ENCODE measurements at places on chromosomes 7 and 10.

DNA sequence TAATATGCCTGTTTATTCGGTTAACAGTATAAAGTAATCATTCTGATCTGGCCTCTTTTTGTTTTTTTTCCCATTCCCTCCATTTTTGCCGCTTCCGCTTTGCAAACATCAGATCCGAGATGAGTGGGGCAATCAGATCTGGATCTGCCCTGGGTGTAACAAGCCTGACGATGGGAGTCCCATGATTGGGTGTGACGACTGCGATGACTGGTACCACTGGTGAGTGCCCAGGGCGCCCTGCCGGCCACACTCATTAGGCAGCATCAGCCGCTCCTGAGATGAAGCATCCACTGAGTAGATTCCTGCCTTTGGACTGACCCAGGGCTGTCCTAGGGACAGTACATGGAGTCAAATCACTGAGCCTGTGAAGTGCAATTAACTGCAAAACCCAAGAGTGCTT is 40.9 kb upstream of the GATA3 start:
- DNase-seq = no peak

DNA sequence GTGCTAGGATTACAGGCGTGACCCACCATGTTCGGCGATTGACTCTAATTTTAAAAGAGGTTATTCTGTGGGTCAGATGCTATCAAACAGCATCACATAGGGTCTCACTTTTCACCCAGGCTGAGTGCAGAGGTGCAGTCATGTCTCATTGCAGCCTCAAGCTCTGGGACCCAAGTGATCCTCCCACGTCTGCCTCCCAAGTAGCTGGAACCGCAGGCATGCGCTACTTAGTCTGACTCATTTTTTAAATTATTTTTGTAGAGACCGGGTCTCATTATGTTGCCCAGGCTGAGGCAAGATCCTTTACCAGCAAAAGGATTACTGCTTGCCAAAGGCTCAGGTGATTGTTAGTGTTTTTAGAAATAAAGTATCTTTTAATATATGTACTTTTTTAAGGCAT is 42.9 kb upstream of the STOX1 start:
- DNase-seq = no peak

- no peak for DNase-seq
Measured at GRCh38 chr7:135998081-135998480, 20.9 kb upstream of the MTPN start.

DNA sequence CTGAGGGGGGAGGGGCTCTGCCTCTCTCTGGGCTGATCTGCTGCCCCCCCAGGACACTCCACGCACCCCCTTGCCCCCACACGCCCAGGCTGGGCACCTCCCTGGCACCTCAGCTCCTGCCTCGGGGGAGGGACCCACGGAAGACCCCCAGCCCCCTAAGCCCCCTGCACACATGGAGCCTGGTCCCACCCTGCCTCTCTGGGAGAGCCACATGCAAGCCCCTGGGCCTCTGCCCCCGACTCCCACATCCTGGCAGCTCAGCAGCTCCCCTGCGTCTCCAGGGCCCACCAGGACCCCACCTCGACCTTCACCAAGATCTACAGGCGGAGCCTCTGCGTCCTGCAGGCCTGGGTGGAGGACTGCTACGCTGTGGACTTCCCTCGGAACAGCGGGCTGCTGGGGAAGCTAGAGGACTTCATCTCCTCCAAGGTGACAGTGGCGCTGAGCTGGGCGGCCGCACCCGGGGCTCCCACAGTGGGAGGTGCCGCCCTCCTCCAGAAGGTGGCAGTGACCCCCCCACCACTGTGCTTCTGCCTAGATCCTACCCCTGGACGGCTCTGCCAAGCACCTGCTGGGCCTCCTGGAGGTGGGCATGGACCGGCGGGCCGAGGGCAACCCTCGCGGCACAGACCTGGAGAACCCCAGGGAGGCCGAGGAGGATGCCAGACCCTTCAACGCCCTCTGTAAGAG is 18.7 kb upstream of the UTF1 start:
- DNase-seq = no peak

DNA sequence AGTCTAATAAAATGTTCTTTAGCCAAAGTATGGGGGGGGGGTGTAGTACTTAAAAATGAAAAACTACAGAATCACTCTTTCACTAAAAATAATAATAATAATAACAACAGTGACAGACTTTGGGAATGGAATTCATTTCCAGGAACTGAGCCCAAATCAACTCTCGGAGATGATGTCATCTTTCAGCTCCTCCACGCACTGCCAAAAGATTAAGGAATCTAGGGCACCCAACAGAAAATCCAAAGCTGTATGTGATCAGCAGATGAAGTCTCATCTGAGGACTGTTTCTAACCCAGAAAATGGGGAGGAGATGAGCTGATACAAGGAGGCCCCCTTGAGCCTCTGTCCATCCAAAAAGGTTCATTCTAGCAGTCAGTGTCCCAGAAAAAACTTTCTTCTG is 54.5 kb downstream of the GRB10 start:
- no peak for DNase-seq

- DNase-seq = no peak
Measured at GRCh38 chr10:70735161-70735560, 50.0 kb downstream of the TBATA start.

DNA sequence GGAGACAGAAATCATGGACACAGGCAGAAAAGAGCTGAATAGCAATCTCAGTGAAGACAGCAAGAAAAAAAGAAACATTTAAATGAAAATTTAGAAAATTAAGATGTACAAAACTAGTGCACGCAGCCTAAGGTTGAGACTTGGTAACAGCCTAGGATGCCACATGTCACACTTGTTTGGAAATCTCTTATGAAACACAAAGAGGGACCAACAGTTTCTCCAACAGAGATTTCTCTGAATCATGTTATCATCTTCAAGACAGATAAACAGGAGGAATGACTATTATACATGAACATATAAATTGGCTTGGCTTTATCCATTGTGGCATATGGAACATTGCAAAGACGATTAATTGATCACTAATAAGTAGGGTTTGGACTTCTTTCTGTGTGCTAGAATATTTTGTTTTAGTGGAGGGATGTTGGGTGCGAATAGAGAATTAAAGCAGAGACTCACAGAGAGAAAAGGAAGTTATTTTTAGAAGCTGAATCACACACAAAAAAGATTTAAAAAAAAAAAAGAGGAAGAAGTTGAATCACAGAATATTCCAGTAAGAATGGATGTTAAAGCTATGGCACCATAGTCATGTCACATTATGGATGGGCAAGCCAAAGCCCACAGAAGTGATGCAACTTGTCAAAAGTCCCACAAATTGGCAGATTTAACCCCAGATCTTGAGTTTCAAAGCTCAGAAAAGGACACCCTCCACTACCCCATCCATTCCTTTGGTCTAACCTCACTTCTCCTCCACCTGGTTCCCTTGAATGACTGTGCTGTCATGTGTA is 91.6 kb downstream of the MYOF start:
- DNase-seq = no peak

DNA sequence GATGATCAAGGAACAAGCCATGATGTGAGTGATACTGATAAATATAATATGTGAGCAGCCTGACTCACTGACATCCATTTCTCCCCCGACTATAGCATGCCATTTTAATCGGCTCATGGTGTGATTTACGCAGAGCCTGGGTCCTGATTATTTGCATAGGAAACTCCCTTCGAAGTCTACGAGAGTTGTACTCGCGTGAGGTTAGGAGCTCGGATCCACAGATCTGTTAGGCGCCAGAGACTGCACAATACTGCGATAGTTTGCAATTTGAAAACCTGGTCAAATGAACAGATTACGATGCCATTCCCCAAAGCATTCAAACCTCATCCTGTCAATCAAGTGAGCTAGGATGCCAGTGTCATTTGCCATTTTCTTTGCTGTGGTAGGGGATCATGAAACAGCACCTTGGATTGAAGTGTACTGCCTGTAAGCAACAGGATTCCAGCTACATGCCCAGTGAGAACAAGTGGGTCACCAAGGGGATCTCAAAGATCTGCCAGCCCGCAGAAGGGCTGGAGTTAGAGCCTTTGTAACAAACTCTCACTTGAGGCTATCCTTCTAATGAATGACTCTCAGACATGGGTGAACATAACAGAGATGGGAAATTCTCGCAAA is 158.3 kb downstream of the FRMD4A start:
- no peak for DNase-seq

- DNase-seq = no peak
Measured at GRCh38 chr10:10772411-10772810, 245.3 kb upstream of the CELF2 start.

GRCh38 chr7:113657603-113658002 is 261.2 kb downstream of the PPP1R3A start:
- DNase-seq = no peak

GRCh38 chr10:124495162-124495561 is 33.5 kb downstream of the LHPP start:
- no peak for DNase-seq

DNA sequence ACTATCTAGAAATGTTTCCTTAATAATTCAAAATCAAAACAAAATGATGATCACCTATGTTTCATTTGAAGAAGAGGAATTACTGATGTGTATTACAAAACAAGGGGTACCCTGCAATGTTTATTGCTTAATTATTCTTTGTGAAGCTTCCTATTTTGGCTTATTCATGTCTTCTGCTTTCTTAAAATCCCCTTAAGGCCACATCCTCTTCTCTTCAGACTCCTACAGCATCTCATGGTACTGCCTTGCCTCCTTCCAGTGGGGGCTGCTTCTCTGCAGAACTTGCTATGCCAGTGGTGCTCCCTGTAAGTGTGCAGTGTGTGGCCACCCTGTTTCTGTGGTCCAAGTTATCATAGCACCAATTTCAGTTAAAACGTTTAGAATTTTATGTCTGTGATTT is 35.0 kb downstream of the CCDC146 start:
- no peak for DNase-seq

- DNase-seq = no peak
Measured at GRCh38 chr7:7125963-7126362, 56.4 kb upstream of the C1GALT1 start.
